ENCODE measurements at places on chromosomes 3 and 15.

GRCh38 chr3:46998121-46998851 is 18.8 kb downstream of the NBEAL2 start:
- DNase-seq = peak; percentile 19

- no peak for DNase-seq
These were observed 345.2 kb upstream of the TPRG1 start for GRCh38 chr3:188826574-188826973.

GRCh38 chr3:102017784-102018183 is 168.5 kb downstream of the NFKBIZ start:
- DNase-seq = no peak

DNA sequence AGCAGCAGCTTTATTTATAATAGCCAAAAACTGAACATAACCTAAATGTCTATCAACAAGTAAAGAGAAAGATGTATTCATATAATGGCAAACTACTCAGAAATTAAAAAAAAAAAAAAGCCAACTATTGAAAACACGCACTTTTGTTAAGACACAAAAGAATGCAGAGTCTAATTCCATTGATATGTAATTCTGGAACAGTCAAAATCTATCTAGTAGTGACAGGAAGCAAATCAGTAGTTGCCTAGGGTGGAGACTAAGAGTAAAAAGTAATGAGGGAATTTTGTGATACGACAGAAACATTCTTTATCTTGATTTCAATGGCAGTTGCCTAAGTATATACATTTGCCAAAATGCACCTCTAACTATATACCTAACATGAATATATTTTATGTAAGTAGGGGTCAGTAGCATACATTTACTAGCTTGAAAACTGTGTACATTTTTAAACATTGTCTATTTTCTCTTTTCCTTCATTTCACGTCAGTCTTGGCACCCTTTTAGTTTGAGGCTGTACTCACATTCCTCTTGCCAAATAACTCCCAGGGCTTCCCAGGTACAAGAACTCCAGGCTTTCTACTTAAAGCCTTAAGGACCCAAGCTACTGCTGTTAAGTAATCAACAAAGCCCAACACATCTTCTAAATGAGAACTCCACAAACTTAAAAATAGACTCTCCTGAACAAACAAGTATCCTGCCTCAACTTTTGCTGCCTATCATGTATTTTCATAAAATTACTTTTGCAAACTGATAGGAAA is 54.7 kb downstream of the ADAM10 start:
- DNase-seq = no peak

- DNase-seq = no peak
These were observed 1072.2 kb downstream of the FHIT start for GRCh38 chr3:60178931-60179653.

GRCh38 chr3:131053043-131053859 is 26.6 kb downstream of the NEK11 start:
- DNase-seq = no peak

DNA sequence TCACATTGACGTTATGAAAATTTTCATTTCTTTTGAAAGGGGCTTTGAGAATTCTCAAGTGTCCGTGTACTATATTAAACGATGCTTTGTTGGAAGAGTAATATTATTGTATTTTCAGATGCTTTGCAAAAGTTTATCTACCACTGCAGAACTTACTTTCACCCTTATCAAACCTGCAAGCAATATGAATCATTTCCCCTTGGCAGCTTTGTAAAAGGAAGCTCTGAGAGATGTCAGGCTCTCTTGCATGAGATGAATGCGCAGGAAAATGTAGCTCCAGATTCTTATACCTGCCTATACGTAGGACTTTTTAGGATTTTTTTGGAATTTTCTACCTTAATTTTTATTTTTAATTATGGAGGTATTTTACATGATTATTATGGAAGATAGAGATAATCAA is 34.5 kb downstream of the GPD1L start:
- DNase-seq = no peak

DNA sequence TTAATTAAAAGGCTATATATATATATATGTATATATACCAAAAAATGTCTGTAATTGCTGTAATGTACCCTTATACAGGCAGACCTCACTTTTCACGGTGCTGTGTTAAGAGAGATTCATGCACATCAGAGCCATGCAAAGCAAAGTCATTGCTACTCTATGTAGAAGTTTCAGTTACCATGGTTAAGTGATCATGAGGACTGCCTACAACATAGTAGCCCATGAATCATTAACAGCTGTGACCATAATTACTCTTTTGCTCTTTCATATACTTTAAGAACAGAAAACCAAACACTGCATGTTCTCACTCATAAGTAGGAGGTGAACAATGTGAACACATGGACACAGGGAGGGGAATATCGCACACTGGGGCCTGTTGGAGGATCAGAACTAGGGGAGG is 225.3 kb upstream of the EPHA3 start:
- DNase-seq = peak; percentile 34

DNA sequence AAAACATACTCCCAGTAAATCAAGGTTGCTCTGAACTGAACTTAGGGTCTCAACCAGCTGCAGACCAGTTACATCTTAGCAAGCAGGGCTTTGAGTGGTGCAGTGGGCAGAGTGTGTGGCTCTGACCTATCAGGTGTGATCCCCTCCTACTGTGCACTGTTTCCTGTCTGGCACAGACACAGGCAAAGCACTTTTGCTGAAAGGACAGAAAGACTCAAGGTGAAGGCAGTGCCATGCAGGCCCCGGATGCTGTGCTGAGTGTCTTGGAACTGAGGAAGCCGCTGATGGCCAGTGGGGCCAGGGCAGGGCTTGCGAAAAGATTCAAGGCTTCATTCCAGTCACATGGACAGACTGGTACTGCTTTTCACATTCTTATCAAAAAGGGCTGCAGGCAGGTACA is 85.2 kb downstream of the CACNA1D start:
- DNase-seq = no peak

DNA sequence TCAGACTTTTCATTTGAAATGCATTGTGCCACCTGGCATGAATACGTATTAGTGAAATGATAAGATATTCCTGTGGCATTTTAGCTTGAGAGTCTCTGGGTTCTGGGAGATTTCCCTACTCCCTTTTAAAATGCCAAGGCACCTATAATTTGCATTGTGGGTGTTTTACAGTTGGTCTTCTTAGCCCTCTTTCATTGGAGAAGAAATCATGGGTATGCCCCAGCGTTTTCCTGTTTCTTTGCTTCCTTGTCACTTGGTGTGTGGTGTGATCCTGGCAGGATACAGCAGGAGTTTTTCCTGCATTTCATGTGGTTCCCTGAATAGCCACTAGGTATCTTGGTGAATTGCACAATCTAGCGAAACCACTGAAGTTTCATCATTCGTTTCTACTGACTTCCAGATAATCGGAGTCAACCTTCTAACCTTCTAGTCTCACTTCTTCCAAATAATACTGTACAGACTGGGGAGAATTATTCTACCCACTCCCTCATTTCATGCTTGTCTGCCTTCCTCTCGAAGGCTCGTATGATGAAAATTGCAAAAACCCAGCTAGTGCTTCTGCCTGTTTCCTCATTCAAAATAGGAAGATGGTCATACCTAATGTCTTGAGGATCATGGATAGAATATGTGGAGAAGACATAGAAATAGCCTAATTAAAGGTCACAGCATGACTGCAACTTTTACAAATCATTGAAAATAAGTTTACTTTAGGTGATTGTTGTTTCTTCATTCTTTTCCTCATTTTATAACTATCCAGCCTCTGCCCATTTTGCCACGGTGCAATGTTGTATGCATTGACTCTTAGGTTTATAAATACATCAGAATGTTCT is 2.6 kb downstream of the BHLHE40 start:
- DNase-seq = no peak

- DNase-seq = no peak
These were observed 127.1 kb upstream of the FHIT start for GRCh38 chr3:61378311-61378710.

- no peak for DNase-seq
These were observed 14.4 kb downstream of the ATP13A3 start for GRCh38 chr3:194472290-194472920.

DNA sequence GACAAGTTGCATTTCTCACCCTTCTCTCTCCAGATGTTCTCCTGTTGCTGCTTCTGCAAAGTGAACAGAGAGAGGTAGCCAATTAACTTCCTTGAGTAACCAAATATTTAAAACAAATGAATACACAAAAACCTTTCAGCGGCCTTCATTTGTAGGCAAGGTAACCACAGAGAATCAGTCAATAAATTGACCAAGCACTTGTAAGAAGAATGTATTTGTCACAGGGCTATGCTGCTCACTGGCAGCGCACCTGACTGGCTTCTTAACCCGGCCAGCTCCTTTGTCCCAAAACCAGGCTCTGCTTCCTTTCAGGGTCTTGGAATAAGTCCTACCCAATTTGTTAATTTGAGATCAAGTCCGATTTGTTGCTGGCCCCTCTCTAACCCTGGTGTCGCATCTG is 43.5 kb upstream of the STXBP5L start:
- DNase-seq = no peak

GRCh38 chr15:35067496-35068347 is 17.4 kb downstream of the NANOGP8 start:
- no peak for DNase-seq

- DNase-seq = no peak
These were observed 40.7 kb upstream of the LYZL4 start for GRCh38 chr3:42451116-42451515.

DNA sequence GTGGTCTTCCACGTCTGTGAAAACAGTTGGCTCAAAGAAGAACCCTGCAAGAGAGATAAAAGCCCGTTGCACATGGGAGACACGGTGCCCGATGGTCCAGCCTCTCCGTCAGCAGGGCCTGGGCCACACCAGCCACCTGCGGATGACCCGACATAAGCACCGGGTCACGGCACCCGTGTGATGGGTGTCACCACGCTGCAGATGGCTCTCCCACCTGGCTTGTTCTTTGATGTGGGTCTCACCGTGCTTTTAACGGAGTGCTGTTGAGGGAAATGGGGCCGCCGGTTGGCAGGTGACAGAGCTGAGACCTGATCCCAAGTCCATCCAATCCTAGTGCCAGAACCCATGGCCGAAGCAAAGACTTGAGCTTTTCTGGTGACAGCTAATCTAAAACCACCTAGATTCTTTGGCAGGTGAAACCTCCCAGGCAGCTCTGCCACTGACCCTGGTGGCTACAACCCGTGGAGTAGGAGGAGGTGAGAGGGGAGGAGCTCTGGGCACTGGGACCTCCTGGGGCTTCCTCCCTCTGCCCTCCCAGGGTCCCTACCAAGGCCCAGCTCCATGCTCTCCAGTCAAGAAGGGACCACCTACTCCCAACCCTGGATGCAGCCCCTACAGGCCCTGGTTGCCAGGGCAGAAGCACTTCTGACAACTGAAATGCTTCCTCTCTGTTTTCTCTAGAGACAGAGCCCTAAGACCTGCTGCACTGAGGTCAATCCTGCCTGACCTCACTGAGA is 23.4 kb upstream of the SLC41A3 start:
- no peak for DNase-seq
